ENCODE measurements at places on chromosomes 16 and 17.

DNA sequence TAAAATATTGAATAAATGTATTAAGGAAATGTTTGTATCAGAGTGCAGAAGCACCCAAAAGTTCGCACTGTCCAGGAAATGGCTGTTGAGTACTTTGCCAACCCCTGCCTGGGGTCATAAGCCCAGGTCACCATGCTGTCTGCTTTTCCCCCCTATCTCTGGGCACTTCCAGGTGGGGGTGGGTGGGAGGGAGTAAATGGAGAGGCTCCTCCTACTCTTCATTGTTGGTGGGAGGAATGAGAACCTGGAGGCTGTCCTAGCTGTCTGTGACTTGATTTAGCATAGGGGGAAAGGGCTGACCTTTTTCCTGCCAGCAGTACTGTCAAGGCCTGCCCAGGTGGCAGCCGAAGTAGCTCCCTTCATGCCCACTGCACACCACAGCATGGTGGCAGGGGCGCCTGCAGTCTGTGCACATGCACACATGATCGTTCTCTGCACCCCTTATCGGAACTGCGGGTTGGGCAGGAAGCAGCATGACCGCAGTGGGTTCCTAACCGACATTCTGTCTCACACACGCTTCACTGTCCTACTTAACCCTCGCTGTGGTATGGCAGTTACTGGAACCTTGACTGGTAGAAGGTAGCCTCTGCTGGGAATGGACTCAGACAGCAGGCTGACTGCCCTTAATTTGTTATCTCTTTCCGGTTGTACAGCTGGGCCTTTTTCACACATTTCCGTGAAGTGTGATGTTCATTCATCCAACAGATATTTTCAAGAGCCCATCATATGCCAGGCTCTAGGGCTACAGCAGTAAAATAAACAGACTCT lies 41.5 kb downstream of the LDHD start:
- peak; percentile 91 for DNase-seq

DNA sequence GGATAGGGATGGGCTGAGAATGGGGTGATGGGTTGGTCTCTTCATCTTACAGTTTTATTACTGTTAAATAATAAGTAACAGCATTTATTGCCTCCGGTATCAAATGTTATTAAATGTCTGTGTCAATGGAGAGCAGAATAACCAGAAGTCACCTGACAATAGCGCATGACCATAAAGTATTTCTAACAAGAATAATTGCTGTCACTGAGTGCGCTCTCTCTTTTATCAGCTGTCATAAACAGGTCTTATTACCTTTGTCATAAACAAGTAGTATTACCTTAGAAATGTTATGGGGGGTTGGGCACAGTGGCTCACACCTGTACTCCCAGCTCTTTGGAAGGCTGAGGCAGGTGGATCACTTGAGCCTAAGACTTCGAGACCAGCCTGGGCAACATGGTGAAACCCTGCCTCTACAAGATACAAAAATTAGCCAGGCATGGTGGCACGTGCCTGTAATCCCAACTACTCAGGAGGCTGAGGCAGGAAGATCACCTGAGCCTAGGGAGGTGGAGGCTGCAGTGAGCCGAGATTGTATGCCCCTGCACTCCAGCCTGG lies 120.6 kb downstream of the MAP2K6 start:
- DNase-seq, result no peak

DNA sequence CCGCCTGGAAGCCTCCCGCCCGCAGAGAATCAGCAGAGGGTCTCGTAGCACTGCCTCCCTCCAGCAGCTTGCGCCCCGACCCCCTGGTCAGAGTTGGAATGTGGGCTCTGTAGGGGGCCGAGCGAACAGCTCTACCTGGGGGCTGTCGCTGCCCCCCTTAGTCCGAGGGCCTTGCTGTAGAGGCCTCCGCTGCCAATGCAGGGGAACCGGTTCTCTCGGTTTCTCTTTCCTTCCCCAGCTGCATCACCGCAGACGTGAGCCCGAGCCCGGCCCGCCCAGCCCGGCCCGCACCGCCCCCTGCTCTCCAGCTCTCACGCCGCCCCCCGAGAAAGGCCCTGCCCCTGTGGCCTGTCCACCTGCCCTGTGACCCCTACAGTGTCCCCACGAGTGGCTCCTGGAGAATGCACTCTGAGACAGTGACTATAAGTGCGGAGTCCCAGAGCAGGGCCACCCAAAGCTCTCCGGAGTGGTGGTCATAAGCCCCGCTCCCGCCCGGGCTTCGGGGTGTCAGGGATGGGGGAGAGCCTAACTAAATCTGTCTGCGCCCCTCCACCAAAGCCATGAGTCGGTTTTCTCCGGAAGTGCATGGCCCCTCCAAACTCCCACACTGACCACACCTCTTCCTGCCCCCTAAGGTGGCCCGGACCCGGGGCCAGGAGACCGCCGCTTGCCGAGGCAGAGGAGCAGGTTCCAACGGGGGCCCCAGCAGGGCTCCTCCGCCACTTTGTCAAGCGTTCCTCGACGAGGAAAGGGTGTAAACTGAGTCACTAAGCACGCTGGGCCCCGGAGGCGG lies 1.7 kb downstream of the ARHGAP27 start:
- DNase-seq, result peak; percentile 75

GRCh38 chr16:68469796-68470460 lies 21.6 kb upstream of the SMPD3 start:
- no peak for DNase-seq

GRCh38 chr16:63978240-63978639 lies 1143.6 kb downstream of the CDH11 start:
- no peak for DNase-seq

DNA sequence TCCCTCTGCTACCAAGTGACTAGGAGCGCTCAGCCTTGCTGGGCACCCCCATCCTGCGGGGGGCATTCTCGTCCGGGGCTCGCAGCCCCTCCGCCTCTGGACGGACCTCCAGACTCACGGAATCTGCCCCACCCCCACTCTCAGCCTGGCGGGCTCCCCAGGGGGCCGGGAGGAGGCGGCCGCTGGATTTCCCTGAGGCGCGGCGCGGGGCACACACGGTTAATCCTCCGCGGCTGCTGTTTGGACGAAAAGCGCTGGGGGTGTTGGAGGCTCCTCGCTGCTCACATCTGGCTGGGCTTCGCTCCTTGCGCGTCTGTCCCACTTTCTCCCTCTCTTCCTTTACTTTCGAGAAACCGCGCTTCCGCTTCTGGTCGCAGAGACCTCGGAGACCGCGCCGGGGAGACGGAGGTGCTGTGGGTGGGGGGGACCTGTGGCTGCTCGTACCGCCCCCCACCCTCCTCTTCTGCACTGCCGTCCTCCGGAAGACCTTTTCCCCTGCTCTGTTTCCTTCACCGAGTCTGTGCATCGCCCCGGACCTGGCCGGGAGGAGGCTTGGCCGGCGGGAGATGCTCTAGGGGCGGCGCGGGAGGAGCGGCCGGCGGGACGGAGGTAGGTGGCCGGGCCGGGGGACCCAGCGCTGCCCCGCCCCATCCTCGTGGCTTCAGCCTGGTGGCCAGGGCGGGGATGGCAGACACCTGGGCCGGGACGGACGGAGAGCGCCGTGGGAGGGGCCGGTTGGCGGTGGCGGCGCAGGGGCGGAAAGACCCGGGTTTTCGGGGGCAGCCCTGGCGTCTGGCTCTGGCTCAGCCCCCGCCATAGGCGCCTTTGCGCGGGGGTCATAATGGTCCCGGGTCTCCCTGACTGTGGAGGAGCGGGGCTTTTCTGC lies at the start of gene C1QTNF1:
Gene C1QTNF1 (plus strand): TSS at position 284 of the 886 bp plus-strand sequence. CDS start 19,800 bp downstream, outside the sequence.
- peak; percentile 78 for DNase-seq

- no peak for DNase-seq
Measured at GRCh38 chr16:73171380-73171779, 123.5 kb upstream of the ZFHX3 start.

GRCh38 chr17:39677542-39678339 lies 9.5 kb downstream of the PNMT start:
- no peak for DNase-seq

GRCh38 chr17:82463391-82463790 lies 4.8 kb downstream of the NARF start:
- no peak for DNase-seq

DNA sequence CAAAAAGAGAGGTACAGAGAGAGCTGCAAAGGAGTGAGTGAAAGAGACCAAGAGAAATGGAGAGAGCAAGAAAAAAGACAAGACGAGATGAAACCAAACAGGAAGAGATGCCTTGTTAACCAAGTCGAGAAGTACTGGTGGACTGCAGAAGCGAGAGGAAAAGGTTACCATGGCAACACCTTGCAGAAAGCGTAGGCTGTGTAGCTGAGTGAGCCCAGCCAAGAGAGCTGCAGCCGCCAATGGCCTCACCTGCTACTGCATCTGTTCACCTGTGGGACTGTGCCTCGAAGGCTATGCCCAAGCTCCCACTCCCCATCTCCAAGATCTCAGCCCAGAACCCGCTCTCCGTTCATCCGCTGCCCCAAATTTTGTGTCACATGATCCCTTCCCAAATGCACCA lies 161.3 kb downstream of the SLC39A11 start:
- no peak for DNase-seq
